ENCODE measurements at places on chromosomes 11 and 22. TPM values are rescaled to one million over a fixed set of nuclear protein-coding genes. Genes with fewer than 3 reads are reported as not detected.

The A4GALT gene
- total RNA-seq: not detected

The UVRAG gene
- 15.9 TPM for total RNA-seq

DNA sequence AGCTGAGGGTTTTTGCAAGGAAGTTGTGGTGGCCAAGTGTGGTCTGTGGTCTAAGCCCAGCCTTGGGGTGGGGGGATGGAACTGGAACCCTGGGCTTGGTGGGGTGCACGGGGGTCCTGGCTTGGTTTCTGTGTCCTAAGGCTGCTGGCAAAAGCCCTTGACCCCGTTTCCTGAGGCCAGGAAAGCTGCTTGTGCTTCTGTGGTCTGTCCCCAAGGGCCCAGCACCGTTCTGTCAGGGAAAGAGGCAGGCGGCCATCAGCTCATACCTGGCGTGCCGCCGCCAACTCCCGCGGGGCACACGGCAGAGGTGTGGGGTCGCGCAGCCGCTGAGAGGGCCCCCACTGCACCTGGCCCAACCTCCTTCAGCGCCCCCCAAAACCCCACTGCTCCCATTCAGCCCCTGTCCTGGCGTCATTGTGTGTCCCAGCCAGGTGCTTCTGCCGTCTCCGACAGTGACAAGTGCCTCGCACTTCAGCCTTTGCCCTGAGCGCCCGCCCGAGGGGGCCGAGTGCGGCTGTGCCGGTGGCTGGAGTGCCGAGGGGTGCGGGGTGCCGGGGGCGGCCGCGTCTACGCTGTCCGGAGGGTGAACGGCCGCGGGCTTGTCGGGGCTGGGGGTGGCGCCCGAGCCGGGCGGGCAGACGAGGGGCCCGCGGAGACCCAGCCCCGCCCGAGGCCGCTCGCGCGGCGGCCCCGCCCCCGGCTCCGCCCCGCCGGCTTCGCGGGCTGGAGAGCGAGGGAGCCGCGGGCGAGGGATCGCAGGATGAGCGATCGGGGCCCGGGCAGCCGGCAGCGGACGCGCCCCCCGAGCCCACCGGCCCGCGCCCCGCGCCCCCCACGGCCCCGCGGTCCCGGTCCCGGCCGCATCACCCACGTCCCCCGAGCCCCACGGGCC is at the start of gene CNIH2:
TSS of gene CNIH2 (plus strand) at position 705 of the 892 bp plus-strand sequence. CDS start 282 bp downstream, outside the sequence.
- peaks cover 8% of the 10 kb centered on the region for H3K36me3 ChIP-seq
- H3K27ac ChIP-seq: no peak within 1 kb of the TSS
- peaks cover 17% of the 10 kb centered on the region for H3K4me1 ChIP-seq
- no peaks in the 10 kb centered on the region for H3K27me3 ChIP-seq

GRCh38 chr11:95358511-95359340 is 127.7 kb upstream of the SESN3 start:
- no peaks in the 10 kb centered on the region for H3K4me1 ChIP-seq
- no peaks in the 10 kb centered on the region for H3K36me3 ChIP-seq
- no peak overlapping the region for H3K27ac ChIP-seq
- no peak overlapping the region for H3K4me3 ChIP-seq

DNA sequence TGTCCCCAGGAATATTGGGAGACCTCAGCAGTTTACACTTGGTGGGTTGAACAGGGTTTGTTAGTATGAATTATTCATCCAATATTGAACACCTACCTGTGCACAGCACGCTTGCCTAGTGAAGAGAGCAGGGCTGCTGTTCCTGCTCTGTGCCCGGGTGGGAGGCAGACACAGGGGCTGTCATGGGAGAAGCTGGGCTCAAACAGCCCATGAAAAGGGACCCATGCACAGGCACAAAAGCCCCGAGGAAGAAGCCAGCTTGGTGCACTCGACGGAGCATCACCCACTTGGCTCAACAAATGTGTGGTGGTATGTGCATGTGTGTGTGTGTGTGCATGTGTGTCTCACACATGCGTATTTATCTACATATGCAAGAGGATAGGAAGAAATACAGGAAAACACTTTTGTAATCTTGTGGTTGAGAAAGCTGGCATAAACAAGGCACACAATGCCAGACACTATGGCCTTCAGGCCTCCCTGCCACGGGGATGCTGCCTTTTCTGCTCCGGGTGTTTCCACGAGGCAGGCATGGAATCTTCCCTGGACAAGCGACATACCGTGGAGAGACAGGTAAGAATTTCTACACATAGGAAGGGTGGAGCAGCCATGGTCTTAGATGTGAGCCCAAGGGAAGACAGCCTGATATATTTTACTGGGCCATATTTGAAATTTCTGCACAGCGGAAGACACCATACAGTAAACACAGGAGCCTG is 5.0 kb upstream of the APOBEC3A start:
- H3K27ac ChIP-seq: no peak overlapping the region
- peaks cover 3% of the 10 kb centered on the region for H3K27me3 ChIP-seq
- peaks cover 29% of the 10 kb centered on the region for H3K4me1 ChIP-seq
- no peaks in the 10 kb centered on the region for H3K36me3 ChIP-seq
- H3K4me3 ChIP-seq: no peak overlapping the region

DNA sequence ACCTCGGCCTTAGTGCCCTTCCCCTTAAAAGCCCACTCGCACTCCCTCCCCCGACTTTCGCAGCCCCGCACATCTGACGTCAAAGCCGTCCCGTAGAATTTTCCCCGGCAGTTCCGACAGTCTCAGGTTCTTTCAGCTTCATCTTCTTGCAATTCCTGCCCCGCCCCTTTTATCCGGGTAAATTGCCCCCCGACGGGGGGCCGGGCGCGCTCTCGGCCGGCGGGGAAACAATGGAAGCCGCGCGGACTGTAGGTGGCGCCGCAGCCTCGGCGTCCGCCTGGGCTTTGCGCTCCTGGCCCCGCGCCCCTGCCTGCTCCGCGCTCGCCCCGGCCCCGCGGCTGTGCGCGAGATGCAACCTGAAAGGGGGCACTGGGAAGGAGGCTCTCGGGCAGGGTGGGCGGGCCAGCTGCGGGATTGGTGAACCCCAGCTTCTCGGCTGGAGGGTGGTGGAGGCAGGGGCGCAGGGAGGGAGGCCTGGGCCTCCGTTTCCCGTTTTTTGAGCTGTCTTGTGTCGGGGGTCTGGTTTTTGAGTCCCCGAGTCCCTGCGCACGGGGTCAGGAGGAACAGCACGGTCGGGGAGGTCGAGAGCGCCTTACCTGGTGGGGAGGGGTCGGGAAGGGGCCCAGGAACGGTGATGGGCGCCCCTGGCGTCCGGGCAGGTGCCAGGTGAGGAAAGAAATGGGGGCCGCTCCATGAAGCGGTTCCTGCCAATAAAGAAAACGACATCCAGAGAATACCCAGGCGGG is 859 bp upstream of the FGF19 start:
- H3K4me3 ChIP-seq: peak overlapping the region; percentile 49
- peaks cover 29% of the 10 kb centered on the region for H3K27me3 ChIP-seq
- H3K36me3 ChIP-seq: no peaks in the 10 kb centered on the region
- peak; percentile 23 for DNase-seq

GRCh38 chr11:10918698-10919097 is 60.8 kb upstream of the ZBED5 start:
- no peaks in the 10 kb centered on the region for H3K4me1 ChIP-seq
- H3K27me3 ChIP-seq: no peaks in the 10 kb centered on the region
- DNase-seq: no peak
- H3K27ac ChIP-seq: no peak overlapping the region
- peaks cover 4% of the 10 kb centered on the region for H3K36me3 ChIP-seq

GRCh38 chr11:74687237-74688023 is 43.8 kb downstream of the CHRDL2 start:
- H3K4me1 ChIP-seq: peaks cover 2% of the 10 kb centered on the region
- peaks cover 16% of the 10 kb centered on the region for H3K27me3 ChIP-seq
- H3K27ac ChIP-seq: no peak overlapping the region
- no peak overlapping the region for H3K4me3 ChIP-seq
- no peak for DNase-seq

DNA sequence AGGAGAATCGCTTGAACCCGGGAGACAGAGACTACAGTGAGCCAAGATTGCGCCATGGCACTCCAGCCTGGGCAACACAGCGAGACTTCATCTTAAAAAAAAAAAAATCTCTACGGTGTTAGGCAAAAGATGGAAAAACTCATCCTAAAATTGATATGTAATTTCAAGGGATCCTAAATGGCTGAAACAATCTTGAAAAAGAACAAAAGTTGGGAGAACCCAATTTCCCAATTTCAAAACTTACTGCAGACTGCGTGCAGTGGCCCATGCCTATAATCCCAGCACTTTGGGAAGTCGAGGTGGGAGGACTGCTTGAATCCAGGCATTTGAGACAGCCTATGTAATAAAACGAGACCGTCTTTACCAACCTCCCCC is 31.7 kb upstream of the TOP3B start:
- H3K27me3 ChIP-seq: peaks cover 10% of the 10 kb centered on the region
- no peak overlapping the region for H3K4me3 ChIP-seq
- H3K36me3 ChIP-seq: no peaks in the 10 kb centered on the region
- H3K27ac ChIP-seq: no peak overlapping the region
- H3K4me1 ChIP-seq: no peaks in the 10 kb centered on the region

DNA sequence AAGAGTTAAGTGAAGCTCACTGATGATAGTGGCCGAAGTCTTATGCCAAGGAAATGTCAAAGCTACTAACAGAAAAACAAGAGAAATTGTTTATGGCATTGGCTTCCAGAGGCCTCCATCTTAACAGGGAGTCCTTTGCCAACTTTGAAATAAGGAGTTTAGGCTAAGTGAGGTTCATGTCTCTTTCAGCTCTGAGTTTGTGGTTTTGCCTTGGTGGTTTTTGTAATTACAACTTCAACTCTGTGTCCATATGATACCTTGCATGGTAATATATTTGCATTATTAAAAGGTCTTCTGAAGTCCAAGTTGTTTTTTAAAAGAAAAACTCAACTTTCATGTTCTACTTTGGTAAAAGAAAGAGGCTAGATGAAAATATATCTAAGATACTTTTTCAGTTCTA is 31.4 kb upstream of the ANO5 start:
- H3K36me3 ChIP-seq: no peaks in the 10 kb centered on the region
- H3K4me1 ChIP-seq: no peaks in the 10 kb centered on the region
- H3K27ac ChIP-seq: no peak overlapping the region
- DNase-seq: no peak

- H3K36me3 ChIP-seq: no peaks in the 10 kb centered on the region
- DNase-seq: no peak
- H3K4me3 ChIP-seq: no peak overlapping the region
- H3K4me1 ChIP-seq: no peaks in the 10 kb centered on the region
- H3K27ac ChIP-seq: no peak overlapping the region
Observed at GRCh38 chr22:20176421-20177085, 25.7 kb upstream of the CCDC188 start.

DNA sequence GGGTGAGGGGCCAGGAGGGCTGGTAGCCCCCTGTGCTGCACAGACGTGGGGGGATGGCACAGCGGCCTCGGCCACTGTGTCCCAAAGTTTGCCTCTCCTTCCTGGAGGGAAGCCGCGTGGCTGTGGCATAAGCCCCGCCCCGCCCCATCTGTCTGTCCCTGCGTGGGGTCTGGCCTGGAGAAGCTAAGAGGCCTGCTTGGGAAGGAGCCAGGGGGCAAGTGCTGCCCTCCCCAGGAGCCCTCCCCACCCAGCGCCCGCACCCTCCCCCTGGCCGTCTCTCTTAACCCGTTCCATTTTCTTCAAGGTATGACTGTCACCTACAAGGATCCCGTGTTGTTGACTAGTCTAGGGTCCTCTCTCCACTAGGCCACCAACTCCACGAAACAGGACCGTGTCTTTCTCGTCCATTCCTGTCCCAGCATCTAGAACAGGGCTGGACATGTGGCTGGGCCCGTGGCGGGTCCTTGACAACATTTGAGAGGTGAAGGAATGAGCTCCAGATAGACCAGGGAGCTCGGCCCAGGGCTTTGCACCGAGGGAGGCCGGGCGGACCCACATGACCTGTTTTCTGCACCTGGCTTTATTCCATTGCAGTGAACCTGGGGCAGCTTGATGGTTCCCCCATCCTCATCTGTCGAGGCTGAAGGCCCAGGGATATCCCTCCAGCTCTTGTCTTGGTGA is 428.0 kb downstream of the TBC1D22A start:
- no peaks in the 10 kb centered on the region for H3K27me3 ChIP-seq
- no peak overlapping the region for H3K4me3 ChIP-seq
- DNase-seq: no peak
- no peaks in the 10 kb centered on the region for H3K36me3 ChIP-seq
- H3K27ac ChIP-seq: no peak overlapping the region

DNA sequence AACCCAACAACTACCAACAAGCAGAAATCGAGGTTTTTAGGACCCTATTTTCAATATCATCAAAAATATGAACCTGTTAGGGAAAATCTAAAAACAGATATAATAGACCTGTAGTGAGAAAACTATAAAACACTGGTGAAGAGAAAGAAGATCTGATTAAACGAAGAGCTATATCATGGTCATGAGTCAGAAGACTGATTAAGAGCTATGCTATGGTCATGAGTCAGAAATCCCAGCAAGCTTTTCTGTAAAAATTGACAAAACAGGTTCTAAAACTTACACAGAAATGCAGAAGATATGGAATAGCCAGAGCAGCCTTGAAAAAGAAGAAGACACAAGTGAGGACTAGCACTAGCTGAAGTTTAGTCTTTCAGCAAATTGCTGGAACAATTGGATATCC is 345.0 kb downstream of the TBC1D22A start:
- no peak overlapping the region for H3K4me3 ChIP-seq
- no peak overlapping the region for H3K27ac ChIP-seq
- peaks cover 9% of the 10 kb centered on the region for H3K4me1 ChIP-seq
- no peak for DNase-seq

- peaks cover 46% of the 10 kb centered on the region for H3K4me1 ChIP-seq
- peaks cover 3% of the 10 kb centered on the region for H3K36me3 ChIP-seq
- H3K27ac ChIP-seq: no peak overlapping the region
- DNase-seq: no peak
- no peak overlapping the region for H3K4me3 ChIP-seq
- H3K27me3 ChIP-seq: no peaks in the 10 kb centered on the region
Observed at GRCh38 chr11:118703563-118704106, 24.2 kb upstream of the TREH start.

- DNase-seq: no peak
- H3K4me1 ChIP-seq: no peaks in the 10 kb centered on the region
- H3K27me3 ChIP-seq: no peaks in the 10 kb centered on the region
- no peak overlapping the region for H3K27ac ChIP-seq
- H3K4me3 ChIP-seq: no peak overlapping the region
Observed at GRCh38 chr11:96894587-96894986, 504.8 kb downstream of the JRKL start.

DNA sequence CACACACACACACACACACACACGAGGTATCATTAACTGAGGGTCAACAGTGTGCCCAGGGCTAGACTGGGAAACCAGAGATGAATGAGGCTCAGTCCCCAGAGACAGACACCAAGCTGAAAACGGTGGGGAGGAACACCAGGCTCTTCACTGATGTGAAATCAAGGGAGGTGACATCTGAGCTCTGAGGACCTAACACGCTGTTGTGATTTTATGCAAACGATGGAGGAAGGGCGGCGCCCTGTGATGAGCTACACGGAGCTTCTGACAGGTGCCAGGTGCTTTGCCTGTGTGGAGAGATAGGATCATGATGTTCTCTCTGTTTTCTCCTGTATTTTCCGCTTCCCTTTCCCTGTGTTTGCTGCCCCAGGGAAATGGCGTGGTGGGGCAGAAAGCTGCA is 6.5 kb upstream of the CYB5R3 start:
- H3K4me1 ChIP-seq: no peaks in the 10 kb centered on the region
- no peak for DNase-seq
- H3K27me3 ChIP-seq: no peaks in the 10 kb centered on the region
- no peak overlapping the region for H3K4me3 ChIP-seq
- H3K36me3 ChIP-seq: no peaks in the 10 kb centered on the region

All from activated naive CD4-positive, alpha-beta T cell treated with anti-CD3 and anti-CD28 coated beads for 36 hours (primary cell).